ENCODE measurements at places on chromosomes 5 and 9. TPM values are rescaled to one million over a fixed set of nuclear protein-coding genes. Genes with fewer than 3 reads are reported as not detected.

Gene SLC46A2
- not detected for total RNA-seq

Gene C5orf52
- not detected for total RNA-seq

Gene ANKRD18A
- not detected for total RNA-seq

Gene GPR21
- not detected for total RNA-seq

Gene CSF1R
- total RNA-seq, result not detected

Gene LCN2
- not detected for total RNA-seq

Gene C5orf63
- 5.9 TPM for total RNA-seq

Gene BTNL3
- not detected for total RNA-seq

Gene GDNF
- not detected for total RNA-seq

Gene GPR150
- total RNA-seq, result 1.9 TPM

Gene C9orf50
- 0.47 TPM for total RNA-seq

Gene SUSD3
- 0.10 TPM for total RNA-seq
